LNCaP clone FGC (cell line): ENCODE measurements at places on chromosomes 16 and 17.

DNA sequence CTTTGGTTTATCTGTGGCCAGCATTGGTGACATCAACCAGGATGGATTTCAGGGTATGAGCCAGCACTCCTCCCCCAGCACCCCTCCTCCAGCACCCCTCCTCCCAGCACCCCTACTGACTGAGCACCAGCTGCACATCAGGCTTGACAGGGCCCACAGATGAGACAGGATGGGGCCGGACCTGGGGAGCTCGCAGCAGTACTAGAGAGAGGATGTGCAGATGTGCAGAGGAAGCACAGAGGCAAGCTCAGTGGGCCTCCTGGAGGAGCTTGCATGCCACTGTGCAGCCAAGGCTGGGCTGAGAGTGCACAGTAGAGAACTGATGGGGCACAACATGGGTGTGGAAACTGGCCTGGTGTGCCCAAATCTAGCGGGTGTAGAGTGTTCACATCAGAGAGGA, 16.2 kb downstream of the ITGA3 start:
- DNase-seq = no peak

DNA sequence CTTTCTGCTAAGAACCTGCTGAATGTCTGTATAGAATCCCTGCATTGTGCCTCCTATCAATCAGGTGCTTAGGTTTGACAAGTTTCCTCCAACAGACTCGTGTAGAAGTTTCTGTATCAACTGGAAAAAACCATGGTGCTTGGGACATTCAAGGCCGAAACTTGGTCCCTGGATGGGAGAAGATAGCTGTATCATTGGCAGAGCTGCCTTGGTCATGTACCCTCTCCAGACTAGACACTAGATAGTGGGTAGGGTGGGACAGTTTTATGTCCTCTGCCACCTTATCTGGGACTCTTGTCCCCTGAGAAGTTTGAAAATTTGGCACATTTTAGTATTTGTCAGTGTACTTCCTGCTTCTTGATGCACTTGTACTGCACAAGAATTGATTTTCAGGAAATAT, 520.8 kb downstream of the WWOX start:
- DNase-seq = no peak

GRCh38 chr17:45248132-45248957, 13.5 kb downstream of the SPATA32 start:
- no peak for DNase-seq

DNA sequence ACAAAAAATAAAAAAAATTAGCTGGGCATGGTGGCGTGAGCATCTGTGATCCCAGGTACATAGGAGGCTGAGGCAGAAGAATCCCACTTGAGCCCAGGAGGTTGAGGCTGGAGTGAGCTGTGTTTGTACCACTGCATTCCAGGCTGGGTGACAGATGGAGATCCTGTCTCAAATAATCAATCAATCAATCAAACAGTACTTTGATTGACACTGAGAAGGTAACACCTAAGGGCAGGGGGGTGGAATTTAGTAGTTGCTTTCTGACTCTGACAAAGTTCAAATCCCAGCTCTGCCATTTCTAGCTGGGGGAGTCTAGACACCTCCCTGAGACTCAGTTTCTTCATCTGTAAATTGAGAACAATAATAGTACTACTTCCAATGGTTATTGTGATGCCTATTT, 12.0 kb downstream of the SSH2 start:
- DNase-seq = no peak

DNA sequence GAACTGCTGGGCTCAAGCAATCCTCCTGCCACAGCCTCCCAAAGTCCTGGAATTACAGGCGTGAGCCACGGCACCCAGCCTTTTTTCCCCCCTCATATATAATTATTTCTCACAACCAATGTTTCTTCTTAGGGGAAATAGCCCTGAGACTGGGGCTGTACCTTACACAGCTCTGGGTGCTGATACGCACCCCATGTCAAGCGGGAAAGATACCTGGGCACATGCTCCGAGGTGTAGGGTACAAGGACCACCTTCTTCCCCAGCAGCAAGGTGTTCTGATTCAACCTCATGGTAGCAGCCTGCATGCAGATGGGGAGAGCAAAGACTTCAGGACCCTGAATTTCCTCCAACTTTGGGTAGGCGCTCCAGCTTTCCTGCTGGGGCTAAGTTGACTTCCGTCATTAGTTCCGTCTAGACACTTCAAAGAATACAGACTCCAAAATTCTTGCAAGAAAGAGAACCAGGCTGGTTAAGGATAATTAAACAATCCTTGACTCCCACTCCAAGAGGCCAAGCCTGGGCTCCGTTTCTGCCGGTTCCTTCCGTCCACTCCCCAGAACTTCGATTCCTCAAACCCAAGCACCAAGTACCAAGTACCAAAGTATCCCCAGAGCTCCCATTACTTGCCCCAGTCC, 619 bp downstream of the NAT9 start:
- no peak for DNase-seq

- no peak for DNase-seq
Measured at GRCh38 chr17:32863559-32863958, 13.4 kb downstream of the MYO1D start.

DNA sequence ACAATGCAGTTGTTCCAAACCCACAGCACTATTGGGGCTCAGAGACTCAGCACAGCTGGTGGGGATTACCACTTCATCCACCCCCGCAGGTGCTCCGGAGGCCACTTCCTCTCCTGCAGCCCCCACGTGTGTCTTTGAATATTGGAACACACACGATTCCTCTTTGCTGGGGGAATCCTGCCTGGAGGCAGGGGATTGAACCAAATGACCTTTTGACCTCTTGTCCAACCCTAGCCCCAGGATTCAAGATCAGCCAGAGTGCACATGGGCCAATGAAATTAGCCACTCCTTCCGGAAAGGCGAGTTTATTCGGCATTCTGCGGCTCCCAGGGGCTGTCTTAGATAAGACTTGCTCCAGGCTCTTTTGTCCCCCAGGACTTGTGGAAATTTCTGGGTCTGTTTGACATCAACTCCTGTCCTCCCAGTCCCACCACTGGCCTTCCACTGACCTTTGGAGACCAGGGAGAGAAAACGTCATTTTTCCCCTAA, 350.2 kb downstream of the FOXL1 start:
- DNase-seq = no peak

- no peak for DNase-seq
Measured at GRCh38 chr17:68507576-68507975, 4.7 kb upstream of the PRKAR1A start.

GRCh38 chr16:85619101-85619891, 6.2 kb downstream of the GSE1 start:
- no peak for DNase-seq

DNA sequence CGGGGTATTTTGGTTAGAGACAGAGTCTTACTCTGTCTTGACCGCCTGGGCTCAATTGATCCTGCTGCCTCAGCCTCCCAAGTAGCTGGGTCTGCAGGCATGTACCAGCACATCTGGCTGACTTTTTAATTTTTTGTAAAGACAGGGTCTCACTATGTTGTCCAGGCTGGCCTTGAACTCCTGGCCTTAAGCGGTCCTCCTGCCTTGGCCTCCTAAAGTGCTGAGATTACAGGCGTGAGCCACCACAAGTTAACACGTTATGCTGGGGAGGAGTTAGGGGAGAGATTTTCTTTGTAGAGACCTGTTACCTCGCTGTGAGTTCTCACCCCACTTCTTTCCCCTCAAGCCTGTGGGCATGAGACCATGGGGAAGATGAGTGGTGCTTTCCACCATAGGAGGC, 1.8 kb upstream of the CES4A start:
- no peak for DNase-seq

GRCh38 chr17:58702045-58702476, 9.7 kb downstream of the RAD51C start:
- no peak for DNase-seq

- peak; percentile 57 for DNase-seq
Measured at GRCh38 chr16:22386976-22387375, 12.6 kb upstream of the CDR2 start.

GRCh38 chr16:27977966-27978365, 85.5 kb downstream of the GSG1L start:
- no peak for DNase-seq

DNA sequence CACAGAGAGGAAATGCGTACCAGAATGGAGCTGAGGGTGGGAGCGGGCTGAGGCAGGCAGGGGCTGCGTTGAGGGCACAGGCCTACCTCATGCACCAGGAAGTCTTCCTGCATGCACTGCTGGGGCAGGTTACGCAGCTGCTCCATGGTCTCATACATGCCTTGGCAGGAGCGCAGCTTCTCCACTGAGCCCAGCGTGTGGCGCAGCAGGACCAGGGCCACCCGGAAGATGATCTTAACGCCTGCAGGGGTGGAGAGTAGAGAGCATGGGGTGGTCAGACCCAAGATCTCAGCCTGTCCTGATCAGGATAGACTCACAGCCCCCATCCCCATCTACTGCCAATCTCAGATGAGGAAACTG, 3.4 kb upstream of the CD2BP2 start:
- DNase-seq = no peak

DNA sequence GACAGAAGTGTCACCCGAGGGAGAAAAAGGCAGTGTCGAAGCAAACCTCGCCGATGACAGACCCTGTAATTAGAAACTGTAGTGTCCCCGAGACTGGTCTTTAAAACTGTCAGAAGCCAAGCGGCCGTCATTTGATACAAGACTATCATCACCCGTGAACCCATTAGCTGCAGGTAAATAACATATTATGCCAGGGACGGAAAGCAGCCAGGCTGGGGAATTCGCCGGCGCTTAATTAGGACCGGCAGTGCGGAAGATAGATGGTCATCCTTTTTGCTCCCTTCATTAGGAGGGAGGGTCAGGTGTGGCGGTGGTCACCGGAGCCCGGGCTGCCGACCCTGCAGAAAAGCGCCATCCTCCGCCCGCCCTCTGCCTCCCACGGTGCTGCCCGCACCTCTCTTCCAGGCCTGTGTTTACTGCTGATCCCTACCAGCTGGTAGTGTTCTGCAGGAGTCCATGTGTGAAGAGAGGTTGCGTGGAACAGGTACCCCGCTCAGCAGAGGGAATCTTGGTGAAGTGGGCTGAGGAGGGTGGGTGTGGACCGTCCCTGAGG, 109.4 kb upstream of the GSE1 start:
- DNase-seq = no peak

GRCh38 chr17:18928628-18929125, 23.3 kb upstream of the SLC5A10 start:
- no peak for DNase-seq

GRCh38 chr17:68527314-68527713, 15.1 kb downstream of the PRKAR1A start:
- DNase-seq = peak; percentile 76

DNA sequence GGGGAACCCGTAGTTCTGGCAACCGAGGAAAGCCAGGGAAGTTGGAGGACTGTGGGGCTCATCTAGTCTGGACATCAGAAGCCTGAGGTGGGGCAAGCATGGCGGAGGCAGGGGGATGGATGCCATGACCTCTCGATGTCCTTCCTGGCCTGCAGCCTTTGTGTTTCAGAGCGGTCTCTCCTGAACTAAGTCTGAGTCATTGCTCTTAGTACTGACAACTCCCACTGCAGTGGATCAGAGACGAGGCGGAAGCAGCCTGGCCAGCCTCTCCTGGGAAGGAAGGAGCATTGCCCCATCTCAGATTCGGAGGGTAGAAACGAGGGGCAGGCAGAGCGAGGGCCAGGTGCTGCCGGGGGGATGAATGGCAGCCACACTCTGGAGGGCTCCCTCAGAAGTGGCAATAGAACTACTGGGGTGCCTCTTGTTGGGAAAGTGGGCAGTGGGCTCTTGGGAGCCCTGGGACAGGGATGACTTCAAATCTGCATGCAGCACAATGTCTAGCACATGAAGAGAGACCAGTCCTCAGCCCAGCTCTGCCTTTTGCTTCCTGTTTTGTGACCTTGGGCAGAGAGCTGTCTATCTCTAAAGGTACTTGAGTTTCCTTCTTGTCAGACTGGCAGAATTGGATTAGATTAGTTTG, 3.6 kb upstream of the STAC2 start:
- DNase-seq = no peak

- DNase-seq = no peak
Measured at GRCh38 chr17:80938556-80938955, 53.1 kb upstream of the CHMP6 start.

- no peak for DNase-seq
Measured at GRCh38 chr17:40518401-40519088, 17.1 kb upstream of the TNS4 start.

DNA sequence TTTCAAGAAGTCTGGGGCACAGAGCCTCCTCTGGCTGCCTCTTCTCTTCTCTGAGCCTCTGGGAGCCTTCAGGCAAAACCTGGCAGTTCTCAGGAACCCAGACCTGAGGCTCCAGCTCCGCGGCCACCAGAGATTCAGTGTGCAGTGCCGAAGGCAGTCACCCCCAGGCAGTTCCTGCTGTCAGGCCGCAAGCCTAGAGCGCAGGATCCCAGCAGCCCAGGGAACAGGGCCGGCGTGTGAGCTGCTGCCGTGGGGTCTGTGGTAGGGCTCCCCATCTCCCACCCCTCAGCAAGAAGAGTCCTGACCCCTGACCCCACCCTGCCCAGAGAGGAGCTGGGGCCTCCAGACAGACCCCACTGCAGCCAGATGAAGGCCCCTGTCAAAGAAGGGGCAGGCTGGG, 78.2 kb downstream of the AMFR start:
- no peak for DNase-seq

GRCh38 chr16:72760581-72760980, 287.3 kb downstream of the ZFHX3 start:
- no peak for DNase-seq

DNA sequence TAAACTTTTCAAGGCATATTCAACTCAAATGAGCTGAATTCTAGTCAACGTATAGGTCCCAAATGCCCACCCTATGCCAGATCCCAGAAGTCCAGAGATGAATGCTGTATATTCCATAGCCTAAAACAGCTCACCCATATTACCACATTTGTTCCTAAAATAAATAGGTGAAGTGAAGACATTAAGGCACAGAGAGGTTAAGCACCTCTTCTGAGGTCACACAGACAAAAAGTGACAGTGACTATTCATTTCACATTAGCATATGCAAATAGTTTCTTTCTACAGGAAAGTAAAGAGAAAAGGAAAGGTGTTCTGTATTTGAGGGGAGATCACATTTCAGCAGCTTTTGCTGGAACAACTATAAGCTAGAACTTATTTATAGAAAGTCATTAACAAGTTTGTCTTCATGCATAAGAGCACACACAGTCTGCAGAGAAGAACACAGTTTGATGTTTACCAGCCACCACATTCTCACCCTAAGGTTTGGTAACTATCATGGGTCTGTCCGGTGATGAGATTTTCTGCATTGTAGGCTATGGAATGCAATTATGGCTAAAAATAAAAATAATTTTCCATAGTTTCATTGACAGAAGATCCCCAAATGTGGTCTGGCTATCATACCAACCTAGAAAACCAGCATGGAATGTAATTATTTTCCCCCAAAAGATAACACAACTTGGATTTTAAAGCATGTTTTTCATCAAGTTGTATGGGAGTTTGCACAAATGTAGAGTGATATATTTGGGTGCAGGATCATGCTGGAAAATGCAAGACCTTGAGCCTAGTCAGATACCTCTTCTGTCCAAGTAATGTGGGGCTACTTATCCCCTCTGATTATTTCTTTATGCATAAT, 402.1 kb downstream of the UTP18 start:
- DNase-seq = no peak

GRCh38 chr17:70825321-70826125, 656.2 kb downstream of the KCNJ2 start:
- DNase-seq = no peak

- DNase-seq = no peak
Measured at GRCh38 chr16:87435372-87436224, 43.5 kb downstream of the MAP1LC3B start.

- no peak for DNase-seq
Measured at GRCh38 chr16:5066511-5066910, 755 bp upstream of the C16orf89 start.

GRCh38 chr17:55354941-55355340, 66.7 kb downstream of the MMD start:
- no peak for DNase-seq

GRCh38 chr16:89002851-89003830, 26.1 kb upstream of the CBFA2T3 start:
- no peak for DNase-seq

GRCh38 chr17:8955021-8955959, 10.2 kb downstream of the PIK3R5 start:
- no peak for DNase-seq
